CMK (cell line): ENCODE measurements at places on chromosomes 4 and X.

DNA sequence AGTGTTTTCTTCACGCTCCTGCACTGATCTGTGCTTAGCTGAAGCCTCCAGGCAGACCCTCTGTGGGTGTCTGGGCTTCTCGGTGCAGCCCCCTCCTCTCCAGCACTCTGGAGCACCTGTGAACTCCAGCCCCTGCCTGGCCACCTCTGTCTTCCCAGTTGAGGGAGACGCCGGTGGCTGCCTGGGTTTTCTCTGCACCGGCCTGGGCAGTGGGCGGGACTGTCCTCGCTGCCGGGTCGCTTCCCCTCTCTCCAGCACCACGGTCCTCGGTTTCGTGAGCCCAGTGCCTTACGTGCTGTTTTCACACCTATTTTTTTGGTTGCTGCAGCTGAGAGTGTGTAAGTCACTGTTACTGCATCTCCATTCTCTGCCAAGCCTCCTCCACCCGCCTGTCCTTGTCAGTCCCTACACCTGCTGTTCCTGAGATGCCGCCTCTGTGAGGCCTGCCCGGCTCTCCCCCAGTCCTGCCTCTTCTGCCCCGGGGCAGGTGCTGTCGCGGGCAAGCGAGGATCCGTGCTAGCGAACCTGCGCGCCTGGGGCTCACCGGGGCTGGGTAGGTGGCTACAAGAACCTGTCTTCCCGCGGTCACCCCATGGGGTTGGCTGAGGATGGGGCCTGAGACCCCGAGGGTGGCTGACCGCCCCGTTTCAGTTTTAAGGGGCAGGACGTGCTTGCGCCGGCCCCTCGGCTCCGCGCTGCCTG, 2.4 kb upstream of the FGFRL1 start:
- DNase-seq = no peak

- DNase-seq = no peak
Measured at GRCh38 chrX:74080165-74080564, 223.8 kb upstream of the ZCCHC13 start.

GRCh38 chr4:186032259-186032658, 36.7 kb upstream of the TLR3 start:
- no peak for DNase-seq

GRCh38 chr4:13537011-13537831, 7.1 kb downstream of the NKX3-2 start:
- no peak for DNase-seq

DNA sequence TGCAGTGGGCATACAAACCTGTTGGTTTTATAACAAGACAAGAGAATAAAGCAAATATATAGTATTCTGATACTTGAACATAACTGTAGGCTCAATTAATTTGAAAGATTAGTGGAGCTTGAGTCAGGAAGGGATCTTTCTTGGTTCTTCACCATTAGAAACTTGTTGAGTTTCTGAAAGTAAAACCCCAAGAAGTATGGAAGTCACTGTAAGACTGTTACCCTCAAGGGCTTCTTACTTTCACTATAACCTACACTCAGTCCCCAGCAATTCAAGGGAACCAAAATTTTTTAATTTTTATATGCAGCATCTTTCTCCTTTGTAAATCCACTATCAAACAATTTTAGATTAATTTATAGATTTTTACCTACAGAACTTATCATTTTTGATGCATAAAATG, 2019.2 kb upstream of the ADGRL3 start:
- DNase-seq = no peak

- DNase-seq = no peak
Measured at GRCh38 chr4:87745064-87745807, 54.1 kb upstream of the IBSP start.

GRCh38 chr4:75042601-75043208, 109.8 kb downstream of the PARM1 start:
- DNase-seq = no peak

- no peak for DNase-seq
Measured at GRCh38 chr4:165410214-165410613, 31.4 kb downstream of the CPE start.

DNA sequence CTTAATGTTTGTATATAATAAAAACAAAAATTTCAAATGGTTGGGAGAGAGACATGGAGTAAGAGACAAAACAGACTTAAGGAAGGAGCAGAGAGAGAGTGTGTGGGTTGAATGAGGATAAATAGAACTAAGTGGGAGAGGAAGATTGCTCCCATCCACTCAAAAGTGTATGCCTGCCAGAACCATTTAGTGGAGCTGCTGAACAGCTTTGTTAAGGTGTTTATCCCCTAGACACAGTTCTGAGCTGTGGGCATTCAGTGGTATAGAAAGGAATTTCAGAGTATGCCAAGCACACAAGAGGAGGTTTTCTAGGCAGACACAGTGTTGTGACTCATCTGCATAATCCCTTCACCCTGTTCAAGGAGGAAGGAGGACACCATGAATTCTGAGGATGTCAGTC, 508.6 kb upstream of the EPHA5 start:
- no peak for DNase-seq

GRCh38 chr4:105135785-105136184, 10.9 kb upstream of the TET2 start:
- no peak for DNase-seq

DNA sequence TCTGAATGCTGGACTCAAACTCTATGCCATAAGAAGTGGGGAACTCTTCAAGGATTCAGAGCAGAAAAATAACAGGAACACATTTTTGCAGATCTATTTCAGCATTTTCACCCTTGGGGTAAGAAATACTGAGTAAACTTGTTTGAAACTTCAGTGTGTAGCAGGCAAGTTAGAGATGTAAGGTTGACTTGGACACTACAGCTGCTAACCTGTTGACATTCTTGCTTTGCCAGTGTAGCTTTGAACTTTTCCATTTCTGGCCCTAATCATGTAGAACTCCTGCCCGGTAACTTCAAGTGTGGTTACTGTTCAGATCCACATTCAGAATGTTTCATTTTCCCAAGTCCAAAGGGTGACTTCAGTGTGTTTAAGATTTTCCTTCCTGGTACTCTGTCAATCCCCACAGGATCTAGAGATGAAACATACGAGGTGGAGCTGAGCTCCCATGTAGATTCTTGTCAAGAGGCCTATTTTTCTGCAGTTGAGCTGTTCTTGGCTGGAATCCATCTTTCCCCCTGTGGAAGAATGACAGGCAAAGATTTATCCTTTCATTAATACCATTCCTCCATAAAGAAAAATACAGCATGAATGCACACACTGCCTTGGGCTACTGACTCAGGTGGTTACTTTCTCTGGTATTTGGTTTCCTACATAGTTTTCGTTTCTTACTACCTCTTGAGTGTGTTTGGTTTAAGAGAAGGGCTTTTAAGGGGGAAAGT, 34.1 kb downstream of the FHDC1 start:
- DNase-seq = no peak

DNA sequence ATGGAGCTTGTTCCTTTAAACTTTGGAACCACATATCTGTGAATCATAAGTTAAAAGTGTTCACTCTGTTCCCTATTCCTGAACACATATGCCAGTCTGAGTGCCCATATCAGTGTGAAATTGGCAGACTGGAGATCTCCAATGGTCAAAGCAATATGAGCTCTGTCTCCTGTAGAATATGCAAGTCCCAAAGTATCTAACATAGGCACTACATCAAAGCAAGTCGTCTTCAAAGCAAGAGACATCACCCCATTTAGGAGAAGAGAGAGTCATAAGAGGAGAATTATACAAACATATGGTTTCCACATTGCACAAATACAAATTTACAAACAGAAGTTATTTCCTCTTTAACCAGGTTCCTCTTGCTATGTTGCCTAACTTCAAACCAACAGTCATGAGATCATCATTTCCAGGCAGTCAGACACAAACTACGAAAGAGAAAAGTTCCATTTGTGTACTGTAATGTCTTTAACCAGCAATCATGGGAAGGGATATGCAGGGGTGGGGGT, 9.9 kb upstream of the GK start:
- no peak for DNase-seq

DNA sequence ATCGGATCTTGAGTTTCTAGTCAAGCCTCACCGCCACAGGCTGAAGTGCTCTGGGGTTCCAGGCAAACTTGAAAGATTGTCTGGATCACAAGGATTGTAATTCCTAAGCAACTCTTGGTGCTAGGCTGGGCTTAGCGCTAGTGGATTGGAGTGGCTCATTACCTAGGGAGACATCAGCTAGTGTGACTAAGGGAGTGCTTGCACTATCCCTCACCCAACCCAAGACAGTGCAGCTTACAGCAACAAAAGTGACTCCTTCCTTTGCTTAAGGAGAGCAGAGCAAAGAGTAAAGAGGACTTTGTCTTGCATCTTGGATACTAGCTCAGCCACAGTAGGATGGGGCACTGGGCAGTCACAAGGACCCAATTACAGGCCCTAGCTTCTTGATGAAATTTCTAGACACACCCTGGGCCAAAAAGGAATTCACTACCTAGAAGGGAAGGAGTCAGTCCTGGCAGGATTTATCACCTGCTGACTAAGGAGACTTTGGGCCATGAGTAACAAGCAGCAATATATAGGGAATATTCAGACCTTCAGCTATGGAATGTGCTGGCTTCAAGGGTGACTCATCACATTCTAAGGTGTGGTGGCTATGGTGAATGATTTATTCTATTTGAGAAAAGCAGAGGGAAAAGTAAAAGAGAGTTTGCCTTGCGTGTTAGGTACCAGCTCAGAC, 1212.4 kb downstream of the PCDH18 start:
- no peak for DNase-seq

- DNase-seq = no peak
Measured at GRCh38 chr4:150078579-150079080, 385 bp downstream of the DCLK2 start.

DNA sequence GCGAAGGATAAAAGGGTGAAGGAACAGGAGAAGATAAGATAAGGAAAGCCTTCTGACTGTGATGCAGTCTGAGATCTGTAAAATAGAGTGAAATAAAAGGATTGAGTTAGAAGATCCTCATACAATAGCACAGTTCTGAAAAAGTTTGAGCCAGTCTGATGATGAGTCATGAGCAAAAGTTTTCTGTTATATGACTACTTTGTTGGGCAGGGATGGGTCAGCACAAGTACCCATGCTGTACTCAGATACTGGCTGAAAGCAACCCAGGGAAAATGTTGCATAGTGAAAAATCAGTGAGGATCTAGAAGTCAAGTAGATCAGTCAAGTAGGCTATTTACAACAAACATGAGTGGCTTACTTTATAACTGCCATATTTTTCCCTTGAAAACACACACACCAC, 253.5 kb downstream of the PCDH10 start:
- no peak for DNase-seq

- DNase-seq = no peak
Measured at GRCh38 chr4:141739636-141740035, 103.3 kb downstream of the IL15 start.

- DNase-seq = no peak
Measured at GRCh38 chr4:138627096-138627495, 384.9 kb upstream of the SLC7A11 start.

DNA sequence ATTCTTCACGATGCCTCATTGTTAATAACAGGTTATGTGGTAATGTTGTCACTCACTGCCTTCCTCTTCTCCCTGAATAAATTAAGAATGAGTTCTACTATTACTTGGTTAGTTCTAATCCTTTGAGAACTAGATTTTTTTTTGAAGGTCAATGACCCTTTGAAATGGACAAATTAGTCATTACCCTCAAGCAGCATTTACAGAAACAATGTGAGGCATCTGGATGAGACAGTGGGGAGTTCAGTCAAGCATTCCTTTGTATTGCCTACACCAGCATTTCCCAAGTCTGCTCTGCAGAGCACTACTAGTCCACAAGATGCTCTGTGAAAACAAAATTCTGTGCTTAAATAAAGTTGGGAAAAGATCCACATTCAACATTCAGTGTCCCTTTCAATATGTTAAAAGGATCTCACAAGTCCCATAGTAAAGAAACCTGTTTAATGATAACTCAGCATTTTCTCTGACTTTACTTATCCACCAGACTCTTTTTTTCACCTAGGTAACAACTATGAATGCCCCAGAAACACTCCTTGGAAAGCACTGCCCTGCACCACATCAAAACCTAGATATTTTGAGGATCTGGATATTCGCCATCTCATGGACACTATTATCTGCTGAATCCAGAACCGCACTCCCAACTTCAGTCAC, 60.6 kb downstream of the CHRDL1 start:
- DNase-seq = no peak

- DNase-seq = no peak
Measured at GRCh38 chr4:74218201-74218600, 60.3 kb downstream of the MTHFD2L start.

GRCh38 chr4:152780267-152780778, 569 bp downstream of the ARFIP1 start:
- no peak for DNase-seq

- DNase-seq = no peak
Measured at GRCh38 chr4:113447769-113448168, 313.8 kb downstream of the CAMK2D start.

- peak; percentile 52 for DNase-seq
Measured at GRCh38 chr4:24488399-24489164, 95.8 kb downstream of the DHX15 start.
